ENCODE measurements at places on chromosomes 7 and 10.

GRCh38 chr10:111106081-111106480, 29.3 kb downstream of the ADRA2A start:
- no peak for DNase-seq

- no peak for DNase-seq
Measured at GRCh38 chr7:150860291-150860977, 8.1 kb downstream of the AOC1 start.

- DNase-seq = no peak
Measured at GRCh38 chr7:28606421-28606820, 194.1 kb downstream of the CREB5 start.

DNA sequence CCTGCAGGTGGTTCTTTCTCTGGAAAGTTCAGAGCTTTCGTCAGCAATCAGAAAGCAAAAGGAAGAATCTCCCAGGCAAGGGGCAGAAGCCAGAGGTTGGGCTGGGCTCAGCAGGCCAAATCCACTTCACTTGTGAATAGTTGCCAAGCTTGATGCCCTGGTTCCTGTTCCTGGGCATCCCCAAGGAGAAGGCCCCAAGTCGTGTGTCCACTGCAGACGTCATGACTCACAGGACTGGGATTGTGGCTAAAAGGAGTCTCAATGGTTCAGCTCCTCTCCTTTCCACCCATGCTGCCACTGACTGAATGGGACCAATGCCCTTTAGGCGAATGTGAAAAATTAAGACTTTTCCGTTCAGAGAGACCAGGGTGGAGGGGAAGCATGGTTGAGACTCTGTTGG, 38.6 kb upstream of the TRIM8 start:
- DNase-seq = no peak

DNA sequence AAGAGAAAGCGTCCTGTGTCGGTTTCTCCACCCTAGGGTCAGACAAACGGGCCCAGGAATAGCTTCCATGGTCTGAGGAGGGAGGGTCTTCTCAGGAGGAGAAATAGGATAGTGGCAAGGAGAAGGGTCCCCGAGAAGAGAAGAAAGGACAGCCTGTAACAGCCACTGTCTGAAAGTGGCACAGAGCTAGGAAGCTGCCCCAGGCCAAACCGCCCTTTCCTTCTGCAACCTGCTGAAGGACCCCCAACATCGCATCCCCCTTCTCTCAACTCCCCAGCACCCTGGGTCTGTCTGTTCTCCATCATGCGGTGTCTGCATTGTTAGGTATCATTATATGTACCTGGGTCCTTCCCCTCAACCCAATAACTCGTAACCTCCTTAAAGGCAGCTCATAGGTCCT, 47.1 kb downstream of the COL17A1 start:
- DNase-seq = no peak

DNA sequence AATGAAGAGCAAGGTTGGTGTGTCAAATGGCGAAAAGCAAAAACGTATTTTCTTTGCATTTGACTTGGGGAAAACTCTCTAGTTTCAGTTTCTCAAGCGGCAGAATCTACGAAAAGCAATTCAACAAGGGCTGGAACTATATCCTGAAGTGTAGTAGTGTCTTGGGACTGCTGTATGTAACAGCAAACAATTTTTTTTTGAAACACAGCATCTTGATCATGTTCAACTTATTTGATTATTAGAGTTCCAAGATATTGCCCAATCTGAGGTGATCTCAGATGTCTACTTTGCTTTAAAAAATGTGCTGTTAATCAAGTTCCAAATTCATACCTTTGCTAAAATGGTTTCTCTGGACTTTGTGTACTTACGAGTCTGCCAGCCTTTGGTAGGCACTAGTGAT, 120.6 kb downstream of the ZWINT start:
- no peak for DNase-seq

DNA sequence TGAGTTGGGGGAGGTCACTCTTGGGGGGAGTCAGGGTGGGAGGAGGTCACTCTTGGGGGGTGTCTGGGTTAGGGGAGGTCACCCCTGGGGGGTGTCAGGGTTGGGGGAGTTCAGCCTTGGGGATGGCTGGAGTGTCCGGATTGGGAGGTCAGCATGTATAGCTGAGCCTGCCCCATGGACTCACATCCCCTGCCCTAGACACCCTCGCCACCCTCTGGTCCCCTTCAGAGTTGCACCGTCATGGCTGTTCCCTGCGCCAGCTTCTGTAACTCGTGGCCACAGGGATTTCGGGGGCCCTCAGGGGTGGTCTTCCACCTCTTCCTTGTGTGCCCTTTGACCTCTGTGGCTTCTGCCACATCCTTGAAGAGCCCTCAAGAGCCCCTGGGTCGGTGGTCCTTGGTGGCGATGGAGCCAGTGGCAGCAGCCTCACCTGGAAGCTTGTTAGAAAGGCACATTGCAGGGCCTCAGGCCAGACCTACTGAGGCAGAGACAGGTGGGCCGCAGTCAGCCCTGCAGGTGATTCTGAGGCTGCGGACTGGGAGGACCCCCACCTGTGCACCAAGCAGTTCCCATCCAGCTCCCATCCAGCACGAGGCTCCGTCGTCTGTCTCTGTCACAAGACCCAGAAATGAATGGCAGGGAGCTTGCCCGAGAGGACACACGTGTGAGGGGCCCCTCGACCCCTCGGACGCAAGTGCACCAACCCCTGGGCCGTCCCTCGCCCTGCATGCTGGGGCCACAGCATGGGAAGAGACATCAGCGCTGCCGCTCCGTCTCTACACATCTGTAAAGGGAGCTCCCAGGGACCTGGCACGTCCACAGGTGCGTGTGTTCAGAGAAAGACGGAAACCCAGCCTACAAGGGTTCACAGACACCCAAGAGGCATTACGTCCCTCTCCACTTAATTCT, 44.7 kb upstream of the SUN1 start:
- DNase-seq = no peak

GRCh38 chr7:23967949-23968599, 258.1 kb downstream of the STK31 start:
- DNase-seq = no peak

- peak; percentile 88 for DNase-seq
Measured at GRCh38 chr7:73976761-73977618, 51.0 kb upstream of the ELN start.

DNA sequence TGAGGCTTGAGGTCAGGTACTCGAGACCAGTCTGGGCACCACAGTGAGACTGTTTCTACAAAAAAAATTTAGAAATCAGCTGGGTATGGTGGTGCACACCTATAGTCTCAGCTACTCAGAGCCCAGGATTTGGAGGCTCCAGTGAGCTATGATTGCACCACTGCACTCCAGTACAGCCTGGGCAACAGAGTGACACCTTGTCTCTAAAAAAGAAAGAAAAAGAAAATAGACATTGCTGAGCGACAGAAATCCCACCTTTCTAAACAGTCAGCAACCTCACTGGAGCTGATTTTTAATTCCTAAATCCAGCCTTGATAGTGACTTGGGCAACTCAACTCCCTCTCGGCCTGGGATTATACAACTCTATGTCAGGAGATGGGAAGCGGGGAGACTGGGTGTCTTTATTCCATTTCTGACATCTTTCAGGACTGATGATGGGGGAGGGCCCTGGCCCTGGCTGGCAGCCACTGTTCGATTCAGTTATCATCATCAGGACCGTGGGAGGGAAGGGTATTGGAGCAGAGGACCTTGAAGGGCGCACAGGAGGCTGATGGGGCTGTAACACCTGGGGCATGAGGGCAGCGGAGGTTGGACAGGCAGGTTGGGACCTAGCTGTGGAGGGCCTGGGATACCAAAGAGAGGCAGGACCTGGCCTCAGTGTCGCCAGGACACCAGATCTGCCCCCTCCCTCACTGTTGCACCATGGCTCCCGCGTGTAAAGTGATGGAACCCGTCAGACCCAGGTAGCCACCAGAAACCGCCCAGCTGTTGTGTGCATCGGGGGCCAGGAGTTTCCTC, 14.7 kb downstream of the HSPB1 start:
- DNase-seq = no peak

DNA sequence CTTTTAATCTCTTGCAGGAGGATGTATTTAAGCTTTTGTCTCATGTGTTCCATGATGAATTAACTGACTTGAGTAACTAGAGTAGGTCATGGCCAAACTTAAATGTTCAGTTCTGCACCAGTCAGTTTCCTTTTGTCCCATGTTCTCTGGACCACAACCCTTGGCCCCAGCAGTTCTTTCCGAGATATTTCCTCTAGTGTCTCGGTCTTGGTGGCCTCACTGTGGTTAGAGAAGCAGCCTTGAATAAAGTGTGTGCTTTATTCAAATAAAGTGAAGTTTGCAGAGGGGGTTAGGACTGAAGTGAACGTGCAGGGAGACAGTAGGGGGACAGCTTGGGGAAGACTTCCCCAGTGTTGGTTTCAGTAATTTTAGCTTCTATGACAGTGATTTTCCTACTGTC, 9.3 kb downstream of the ZNF212 start:
- no peak for DNase-seq

DNA sequence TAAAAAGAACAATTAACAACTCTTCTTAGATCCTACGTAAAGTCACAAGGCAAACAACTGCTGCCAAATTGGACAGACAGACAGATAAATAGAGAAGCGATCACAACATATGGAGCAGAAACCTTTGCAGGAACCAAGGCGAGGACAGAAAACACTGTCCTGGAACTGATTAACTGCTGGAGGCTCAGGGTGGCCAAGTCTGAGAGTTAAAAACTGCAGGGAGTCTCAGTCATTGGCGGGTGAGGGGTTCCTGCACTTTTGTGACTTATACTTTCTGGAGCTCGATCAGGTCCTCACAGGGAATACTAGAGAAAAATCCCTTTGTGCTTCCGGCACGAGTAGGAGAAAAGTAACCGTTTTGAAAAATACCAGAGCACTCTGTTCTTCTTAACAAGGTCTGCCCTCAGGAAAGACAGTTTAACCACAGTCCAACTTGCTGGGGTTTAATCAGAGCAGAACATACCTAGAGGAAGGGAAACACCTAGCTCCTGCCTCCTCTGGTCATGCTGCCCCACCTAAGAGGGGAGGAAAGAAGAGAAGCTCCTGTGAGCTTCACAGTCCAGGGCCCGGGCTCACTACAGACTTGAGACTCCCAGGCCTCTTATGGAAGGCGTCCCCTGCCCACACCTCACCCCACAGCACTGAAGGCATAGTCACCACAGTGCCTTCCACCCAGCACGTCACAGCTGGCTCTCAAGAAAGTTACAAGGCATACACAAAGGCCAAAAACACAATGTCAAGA, 74.9 kb downstream of the LARP4B start:
- DNase-seq = no peak

- no peak for DNase-seq
Measured at GRCh38 chr7:42522227-42522991, 285.4 kb upstream of the GLI3 start.

GRCh38 chr7:7554021-7554432, 12.7 kb upstream of the MIOS start:
- DNase-seq = peak; percentile 91

- DNase-seq = no peak
Measured at GRCh38 chr7:142352543-142352942, 94.7 kb upstream of the PRSS58 start.

- DNase-seq = peak; percentile 10
Measured at GRCh38 chr7:112421666-112422486, 28.4 kb upstream of the IFRD1 start.

DNA sequence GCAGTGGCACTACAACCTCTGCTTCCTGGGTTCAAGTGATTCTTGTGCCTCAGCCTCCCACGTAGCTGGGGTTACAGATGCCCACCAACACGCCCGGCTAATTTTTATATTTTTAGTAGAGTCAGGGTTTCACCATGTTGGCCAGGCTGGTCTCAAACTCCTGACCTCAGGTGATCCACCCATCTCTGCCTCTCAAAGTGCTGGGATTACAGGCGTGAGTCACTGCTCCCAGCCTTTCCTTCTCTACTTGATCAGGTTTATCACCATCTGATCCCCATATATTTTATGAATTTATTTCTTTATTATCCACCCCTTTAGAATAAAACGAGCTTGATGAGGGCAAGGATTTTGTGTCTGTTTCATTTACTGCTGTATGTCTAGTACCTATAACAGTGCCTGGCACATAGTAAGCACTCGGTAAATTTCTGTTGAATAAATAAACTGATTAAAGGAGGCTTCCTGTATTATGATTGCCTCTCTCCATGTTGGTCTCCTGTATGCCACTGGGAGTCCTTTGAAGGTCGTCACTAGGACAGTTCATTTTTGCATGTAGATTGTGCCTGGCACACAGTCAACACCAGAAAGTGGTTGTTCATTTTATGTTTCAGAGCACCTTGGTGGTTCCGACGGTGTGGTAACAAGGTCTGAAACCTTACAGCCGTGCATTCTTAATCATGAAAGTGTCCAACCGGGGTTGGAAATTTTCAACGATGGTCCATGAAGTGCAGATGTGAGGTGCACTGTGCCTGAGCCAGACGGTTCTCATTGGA, 9.6 kb upstream of the EIF3A start:
- no peak for DNase-seq

DNA sequence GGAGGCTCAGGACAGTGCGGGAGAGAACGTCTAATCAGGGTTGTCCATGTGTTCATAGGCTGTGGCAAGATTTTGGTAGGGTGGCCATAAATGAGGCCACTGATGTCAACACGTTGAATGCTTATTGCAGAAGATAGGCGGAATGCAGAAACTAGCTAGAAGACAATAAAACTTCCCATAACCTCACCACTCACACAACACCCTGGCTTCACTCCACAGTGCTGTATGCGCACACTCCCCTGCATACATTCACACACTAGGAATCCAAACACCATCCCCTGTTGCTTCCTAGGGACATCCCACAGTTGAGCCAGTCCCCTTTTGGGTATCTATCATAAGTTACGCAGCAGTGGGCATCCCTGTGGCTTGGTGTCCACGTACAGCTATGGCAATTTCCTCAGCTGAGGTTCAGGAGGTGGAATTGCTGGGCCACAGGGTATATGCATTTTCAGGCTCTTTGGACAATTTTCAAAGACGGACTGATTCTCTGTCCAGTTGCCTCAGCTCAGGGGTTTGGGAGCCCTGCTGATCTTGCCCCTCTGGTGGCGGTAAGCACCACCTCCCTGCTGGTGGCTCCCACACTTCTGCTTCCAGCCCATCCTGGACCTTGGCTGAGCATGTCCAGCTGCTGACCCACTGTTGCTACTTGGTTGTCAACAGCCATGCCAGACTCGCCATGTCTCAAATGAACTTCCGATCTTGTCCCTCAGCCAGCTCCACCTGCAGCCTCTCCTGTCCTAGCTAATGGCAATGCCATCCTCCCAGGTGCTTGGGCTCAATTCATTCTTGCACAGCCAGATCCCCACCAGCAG, 36.4 kb downstream of the CDH23 start:
- no peak for DNase-seq

DNA sequence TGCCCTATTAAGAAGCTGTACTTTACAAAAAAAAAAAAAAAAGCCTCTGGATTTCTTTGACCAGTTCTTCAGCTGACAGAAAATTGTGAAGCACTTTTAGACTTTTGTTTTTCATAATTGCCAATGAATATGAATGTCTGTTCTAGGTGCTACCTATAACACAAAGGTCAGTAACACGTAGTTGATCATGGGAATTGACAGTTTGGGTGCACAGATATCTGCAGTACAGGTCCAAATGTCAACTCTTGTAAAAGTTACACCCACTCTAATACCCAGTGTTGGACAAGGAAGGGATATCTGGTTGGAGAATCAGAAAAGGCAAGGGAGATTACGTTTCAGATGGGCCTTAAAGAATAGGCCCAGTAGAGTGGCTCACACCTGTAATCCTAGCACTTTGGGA, 1.8 kb downstream of the REEP3 start:
- no peak for DNase-seq

GRCh38 chr10:77628906-77629730, 8.5 kb downstream of the KCNMA1 start:
- no peak for DNase-seq

- DNase-seq = no peak
Measured at GRCh38 chr7:71239586-71240268, 107.8 kb downstream of the GALNT17 start.

Measured in fibroblast of mammary gland (primary cell).